ENCODE measurements at places on chromosomes 3 and 15. TPM values are rescaled to one million over a fixed set of nuclear protein-coding genes. Genes with fewer than 3 reads are reported as not detected.

STAB1 gene
- not detected for total RNA-seq

DNA sequence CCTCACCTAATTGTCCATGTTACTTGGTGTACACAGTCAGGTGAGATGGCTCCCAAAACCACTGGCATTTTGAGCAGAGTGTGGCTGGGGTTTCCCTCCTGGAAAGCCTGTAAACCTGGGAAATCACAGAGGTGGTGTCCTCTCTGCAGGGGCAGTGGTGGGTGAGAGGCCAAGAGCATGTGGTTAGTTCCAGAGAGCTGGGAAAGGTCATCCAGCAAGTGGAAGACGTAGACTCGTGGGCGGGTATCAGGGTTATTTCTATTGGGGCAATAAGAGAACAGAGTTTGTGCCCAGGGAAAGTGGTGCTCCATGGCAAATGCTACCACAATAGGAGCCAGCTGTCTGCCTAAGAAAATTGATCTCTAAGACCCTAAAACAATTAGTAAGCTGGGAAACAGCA is 44.6 kb upstream of the LIMD1 start:
- no peak for DNase-seq

KLHL24 gene
- total RNA-seq, result 25.6 TPM

ROPN1 gene
- total RNA-seq, result not detected

AMT gene
- total RNA-seq, result 0.36 TPM

APOD gene
- not detected for total RNA-seq

- peak; percentile 4 for DNase-seq
Measured at GRCh38 chr3:181711325-181712135, at the start of gene SOX2. SOX2 (plus strand) TSS chr3:181711925; CDS start chr3:181712361, 436 bp downstream.

GRAMD1C gene
- total RNA-seq, result 5.0 TPM
